ENCODE measurements at places on chromosomes 2 and 18.

- no peak for DNase-seq
Measured at GRCh38 chr18:10195529-10195928, 258.9 kb upstream of the APCDD1 start.

DNA sequence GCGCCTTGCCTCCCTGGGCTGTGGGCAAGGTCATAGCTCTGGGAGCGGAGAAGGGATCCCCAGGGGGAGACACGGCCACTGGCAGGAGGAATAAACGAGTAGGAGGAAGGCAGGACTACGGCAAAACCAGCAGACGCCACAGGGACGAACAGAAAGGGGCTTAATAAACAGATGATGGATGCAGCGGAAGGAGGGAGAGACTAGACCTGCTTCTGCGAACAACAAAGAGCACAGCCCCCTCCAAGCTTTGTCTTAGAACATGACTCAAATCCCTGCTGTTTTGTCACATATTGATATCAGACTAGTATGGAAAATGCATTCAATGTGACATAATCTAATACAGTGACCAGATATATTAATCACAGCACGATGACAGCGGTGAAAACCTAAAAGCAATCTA is 155.9 kb upstream of the TPO start:
- DNase-seq, result no peak

DNA sequence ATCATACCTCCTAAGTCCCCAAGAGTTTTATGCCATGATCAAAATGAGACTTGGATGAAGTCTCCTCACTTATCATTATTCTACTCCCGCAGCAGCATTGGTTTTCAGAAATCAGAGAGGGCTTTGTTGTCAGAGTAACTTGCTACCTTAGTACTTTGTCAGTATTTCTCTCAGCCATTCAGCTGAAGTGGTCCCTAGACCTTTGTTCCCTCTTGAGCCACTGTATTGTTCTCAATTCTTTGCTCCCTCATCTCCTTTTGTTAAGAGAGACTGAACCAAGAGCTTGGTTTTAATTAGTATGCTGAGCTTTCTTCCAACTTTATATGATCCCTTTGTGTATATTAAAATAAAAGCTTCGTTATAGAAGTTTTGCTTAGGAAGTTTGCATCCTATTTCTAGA is 133.4 kb downstream of the DOCK10 start:
- DNase-seq, result no peak

- no peak for DNase-seq
Measured at GRCh38 chr2:30522421-30522820, 75.4 kb downstream of the LCLAT1 start.

GRCh38 chr18:63956755-63957154 is 7.7 kb downstream of the HMSD start:
- no peak for DNase-seq

DNA sequence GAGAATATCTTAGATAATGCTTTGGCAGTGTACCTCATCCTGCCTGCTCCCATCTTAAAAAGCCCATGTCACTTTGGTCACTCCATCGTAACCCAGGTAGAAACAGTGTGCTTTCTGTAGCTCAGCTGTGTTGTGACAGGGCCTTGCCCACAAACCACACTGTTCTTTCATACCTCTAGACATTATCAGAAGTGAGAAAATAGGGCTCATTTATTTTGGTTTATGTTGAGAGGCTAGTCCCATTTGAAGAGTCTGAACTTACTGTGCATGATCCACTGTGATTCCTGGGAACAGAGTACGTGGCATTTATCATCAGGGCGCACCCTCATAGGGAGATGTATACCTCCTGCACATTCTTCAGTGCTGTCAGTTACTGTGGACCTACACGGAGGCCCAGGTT is 69.7 kb downstream of the FEZ2 start:
- DNase-seq, result no peak
